Melanocyte of skin (primary cell): ENCODE measurements at places on chromosomes 2 and 18. TPM values are rescaled to one million over a fixed set of nuclear protein-coding genes. Genes with fewer than 3 reads are reported as not detected.

Gene MRO
- total RNA-seq = 2.9 and 3.8 TPM in 2 replicates

Gene ERFE
- 0.34 and 0.36 TPM in 2 replicates for total RNA-seq

Gene LNPK
- 31.3 and 36.3 TPM in 2 replicates for total RNA-seq

Gene ADAM23
- 5.5 and 18.5 TPM in 2 replicates for total RNA-seq

Gene RPIA
- 6.2 and 6.5 TPM in 2 replicates for total RNA-seq

Gene CBLN2
- total RNA-seq = not detected in 2 replicates

Gene GPR75
- total RNA-seq = 2.0 and 2.7 TPM in 2 replicates

Gene REEP1
- total RNA-seq = not detected in 2 replicates

Gene GREB1L
- 0.31 and 0.33 TPM in 2 replicates for total RNA-seq

Gene C2orf78
- not detected in 2 replicates for total RNA-seq

Gene HSBP1L1
- 14.1 and 18.9 TPM in 2 replicates for total RNA-seq

Gene TUBA4B
- not detected in 2 replicates for total RNA-seq

Gene SLC11A1
- total RNA-seq = 0.34 and 0.36 TPM in 2 replicates

Gene PTPN18
- 30.6 and 35.6 TPM in 2 replicates for total RNA-seq

Gene PRLH
- total RNA-seq = not detected in 2 replicates

Gene KLHL41
- total RNA-seq = 1.7 and 3.1 TPM in 2 replicates

Gene KCNE4
- 17.3 and 19.6 TPM in 2 replicates for total RNA-seq

Gene ATP6V1B1
- 0.33 and 1.1 TPM in 2 replicates for total RNA-seq

Gene APOB
- under 0.01 TPM in 1 of 2 replicates, not detected in the other for total RNA-seq

Gene CAPN13
- total RNA-seq = not detected in 2 replicates

Gene RBM44
- 0.34 and 0.36 TPM in 2 replicates for total RNA-seq

Gene ASXL3
- total RNA-seq = not detected in 2 replicates

Gene AQP12A
- total RNA-seq = not detected in 2 replicates

Gene RTP5
- not detected in 2 replicates for total RNA-seq

Gene C1QL2
- total RNA-seq = not detected in 2 replicates

Gene NYAP2
- not detected in 2 replicates for total RNA-seq

Gene IL1B
- not detected in 2 replicates for total RNA-seq

Gene PRR30
- total RNA-seq = not detected in 2 replicates

Gene ODC1
- total RNA-seq = 31.0 and 37.8 TPM in 2 replicates

Gene MTHFD2
- total RNA-seq = 42.3 and 71.4 TPM in 2 replicates

Gene LANCL1
- 46.0 and 55.5 TPM in 2 replicates for total RNA-seq

Gene CHRNG
- not detected in 2 replicates for total RNA-seq

Gene SERPINB10
- 1.00 TPM in 1 of 2 replicates, not detected in the other for total RNA-seq

Gene TANC1
- total RNA-seq = 50.2 and 64.0 TPM in 2 replicates

Gene LYG2
- total RNA-seq = not detected in 2 replicates
